Activated T-cell treated with anti-CD3 and anti-CD28 coated beads for 1 hour (primary cell): ENCODE measurements at places on chromosomes 13 and 19.

DNA sequence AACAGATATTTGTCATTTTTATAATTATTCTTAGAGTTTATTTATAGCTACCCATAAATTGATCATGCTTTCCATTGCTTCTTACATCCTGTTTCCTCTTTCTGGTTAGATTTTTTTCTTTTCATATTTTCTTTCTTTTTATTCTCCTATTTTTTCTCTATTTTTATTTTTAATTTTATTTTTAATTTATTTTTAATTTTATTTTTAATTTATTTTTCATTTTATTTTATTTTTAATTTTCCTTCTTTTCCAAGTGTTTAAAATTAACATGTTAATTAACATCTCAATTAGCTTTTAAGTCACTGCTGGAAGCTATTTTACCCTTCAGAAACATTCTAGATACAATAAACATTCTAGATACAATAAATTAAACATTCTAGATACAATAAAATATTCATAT, 269.6 kb downstream of the B3GLCT start:
- no peak for DNase-seq

DNA sequence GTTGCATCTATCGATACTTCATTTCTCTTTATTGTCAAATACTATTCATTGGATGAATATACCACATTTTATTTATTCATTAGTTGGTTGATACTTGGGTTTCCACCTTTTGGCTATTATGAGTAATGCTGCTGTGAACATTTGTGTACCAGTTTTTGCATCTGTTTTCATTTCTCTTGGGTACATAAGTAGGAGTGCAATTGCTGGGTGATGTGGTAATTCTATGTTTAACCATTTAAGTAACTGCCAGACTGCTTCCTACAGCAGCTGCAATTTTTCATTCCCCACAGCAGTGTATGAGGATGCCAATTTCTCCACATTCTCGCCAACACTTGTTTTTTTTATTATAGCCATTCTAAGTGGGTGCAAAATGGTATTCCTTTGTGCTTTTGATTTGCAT, 2.6 kb downstream of the KCNJ14 start:
- DNase-seq = no peak

- DNase-seq = no peak
These were observed 14.2 kb downstream of the ZNF473 start for GRCh38 chr19:50039968-50040367.

GRCh38 chr19:10502524-10503001, 593 bp downstream of the KEAP1 start:
- peak; percentile 83 for DNase-seq

- DNase-seq = no peak
These were observed 117.4 kb downstream of the TRPC4 start for GRCh38 chr13:37752146-37752545.

GRCh38 chr19:34118879-34119748, 53.2 kb upstream of the LSM14A start:
- DNase-seq = no peak

DNA sequence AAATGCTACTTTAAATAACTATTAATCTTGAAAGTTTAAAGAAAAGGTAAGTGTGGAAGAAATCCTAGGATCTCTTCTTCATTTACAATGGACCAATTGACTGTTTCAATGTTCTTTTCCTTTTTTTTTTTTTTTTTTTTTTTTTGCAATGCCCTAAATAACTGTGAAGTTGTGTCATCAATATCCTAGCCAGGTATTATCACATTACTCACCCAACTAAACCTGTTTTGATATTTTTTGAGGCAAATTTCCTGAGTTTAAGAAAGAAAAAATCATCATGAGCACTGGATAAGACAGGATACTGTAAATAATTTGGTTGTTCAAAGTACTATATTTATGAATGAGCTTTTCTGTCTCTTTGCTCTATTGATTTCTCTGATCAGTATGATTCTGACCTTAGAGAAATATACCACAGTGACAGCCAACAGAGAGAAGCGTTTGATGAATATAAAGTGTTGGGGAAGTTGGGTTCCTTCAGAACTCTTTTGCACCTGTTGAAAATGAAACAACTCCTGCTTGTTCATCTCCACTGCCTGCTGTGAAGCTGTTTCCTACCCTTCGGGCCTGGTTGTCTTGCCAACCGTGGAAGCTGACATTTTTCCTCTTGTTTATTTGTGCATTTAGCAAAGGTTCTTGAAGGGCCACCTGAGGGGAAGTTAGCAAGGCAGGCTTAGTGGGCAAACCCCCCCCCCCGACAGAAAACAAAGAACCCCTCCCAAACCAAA, 1220.5 kb upstream of the SLC10A2 start:
- no peak for DNase-seq

DNA sequence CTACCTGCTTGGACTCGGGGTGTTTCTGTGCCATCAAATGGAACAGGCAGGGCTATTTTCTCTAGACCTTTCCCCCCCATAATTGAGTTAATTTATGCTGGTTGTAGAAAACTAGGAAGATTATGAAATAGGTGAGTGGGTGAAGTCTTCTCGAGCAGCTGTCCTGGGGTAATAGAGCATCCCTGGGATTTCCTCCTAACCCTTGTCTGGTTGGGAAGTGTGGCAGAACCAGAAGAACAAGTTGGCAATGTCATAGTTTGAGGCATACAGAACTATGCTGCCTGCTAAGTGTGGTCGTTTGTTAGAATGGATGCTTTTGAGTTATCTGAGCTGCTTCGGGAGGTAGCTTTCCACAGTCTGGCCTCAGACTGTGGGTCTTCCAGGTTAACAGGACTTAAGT, 3.7 kb downstream of the GATAD2A start:
- no peak for DNase-seq

DNA sequence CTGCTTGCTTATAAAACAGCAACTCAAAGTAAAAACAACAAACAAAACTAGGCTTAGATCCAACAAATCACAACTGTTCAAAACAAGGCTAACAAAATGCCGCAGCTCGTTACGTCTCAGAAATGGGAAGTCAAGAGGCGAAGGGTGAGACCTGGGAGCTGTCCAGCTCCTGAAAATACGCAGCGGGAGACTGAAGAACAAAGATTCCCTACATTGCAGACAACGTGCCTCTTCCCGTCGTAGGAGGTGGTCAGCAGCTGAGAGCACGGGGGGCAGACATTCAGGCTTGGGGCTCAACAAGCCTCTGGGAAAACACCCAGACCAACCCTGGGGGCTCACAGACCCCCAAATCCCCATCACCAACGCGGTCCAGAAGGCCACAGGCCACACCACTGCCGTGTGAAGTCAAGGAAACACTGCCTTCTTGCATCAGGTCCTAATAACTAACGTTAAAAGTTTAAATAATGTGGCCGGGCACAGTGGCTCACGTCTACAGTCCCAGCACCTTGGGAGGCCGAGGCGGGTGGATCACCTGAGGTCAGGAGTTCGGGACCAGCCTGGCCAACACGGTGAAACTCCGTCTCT, 13.5 kb downstream of the PLPP2 start:
- no peak for DNase-seq

DNA sequence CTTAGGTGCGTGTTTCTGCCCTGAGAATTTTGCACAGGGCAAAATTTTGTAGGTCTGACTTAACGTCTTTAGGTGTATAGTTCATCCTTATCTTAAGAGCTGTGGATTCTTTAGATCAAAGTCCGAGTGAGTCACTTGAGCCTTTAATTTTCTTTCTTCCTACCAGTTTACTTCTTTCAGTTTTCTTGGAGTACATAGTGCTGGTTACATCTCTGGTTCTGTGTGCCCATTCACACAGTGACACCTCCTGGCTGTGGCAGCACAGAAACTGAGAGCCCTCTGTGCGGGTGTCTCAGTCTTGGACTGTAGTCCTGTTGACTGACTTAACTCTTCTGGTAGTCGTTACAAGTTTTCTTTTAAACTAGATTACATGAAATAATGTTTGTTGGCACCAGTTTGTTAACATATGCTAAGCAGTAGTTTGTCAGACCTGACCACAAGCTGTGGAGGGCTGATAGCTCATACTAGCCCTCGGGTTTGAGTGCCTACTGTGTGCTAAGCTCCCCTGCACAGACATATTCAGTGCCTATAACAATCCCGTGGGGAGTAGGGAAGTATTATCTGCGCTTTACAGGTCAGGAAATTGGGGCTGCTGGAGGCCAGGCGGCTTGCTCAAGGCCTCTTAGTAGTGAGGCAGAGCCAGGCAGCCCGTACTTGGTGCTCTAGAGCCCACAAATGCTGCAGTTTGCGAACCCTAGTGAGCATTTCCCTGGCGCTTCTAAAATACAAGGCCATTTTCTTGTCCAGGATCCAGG, 1.6 kb downstream of the GATAD2A start:
- peak; percentile 40 for DNase-seq

DNA sequence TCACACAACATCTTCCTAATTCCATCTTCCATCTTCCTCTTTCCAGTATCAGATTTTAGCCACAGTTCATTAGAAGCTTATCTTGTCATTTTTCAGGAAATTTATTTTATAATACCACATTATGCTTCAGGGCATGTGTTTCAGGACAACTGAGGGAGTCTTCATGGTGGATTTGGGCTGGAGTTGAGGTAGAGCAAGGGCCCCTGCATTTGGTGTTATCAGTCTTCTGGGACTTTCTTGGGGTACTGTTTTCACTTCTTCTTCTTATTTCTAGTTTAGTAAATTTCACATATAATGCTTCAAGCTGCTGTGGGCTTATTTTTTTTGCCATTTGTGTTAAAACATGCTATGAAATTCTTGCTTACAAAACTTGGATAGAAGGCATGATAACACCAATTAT, 188.7 kb downstream of the LHFPL6 start:
- no peak for DNase-seq

DNA sequence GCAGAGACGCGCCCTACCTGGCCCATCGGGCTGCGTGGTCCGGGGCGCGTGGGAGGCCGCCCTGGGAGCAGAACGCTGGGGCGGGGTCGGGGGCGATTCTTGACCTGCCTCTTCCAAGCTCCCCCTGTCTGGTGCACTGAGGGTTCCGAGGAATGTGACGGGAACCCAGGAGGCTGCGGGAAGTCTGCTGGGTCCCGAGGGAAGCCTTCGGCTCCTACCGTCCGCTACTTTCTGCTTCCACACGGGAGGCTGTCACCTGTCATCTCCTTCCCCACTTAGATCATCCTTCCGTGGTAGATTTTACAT, 781 bp upstream of the SPRYD7 start:
- no peak for DNase-seq

GRCh38 chr19:3183721-3184641, 1.7 kb upstream of the NCLN start:
- DNase-seq = no peak

DNA sequence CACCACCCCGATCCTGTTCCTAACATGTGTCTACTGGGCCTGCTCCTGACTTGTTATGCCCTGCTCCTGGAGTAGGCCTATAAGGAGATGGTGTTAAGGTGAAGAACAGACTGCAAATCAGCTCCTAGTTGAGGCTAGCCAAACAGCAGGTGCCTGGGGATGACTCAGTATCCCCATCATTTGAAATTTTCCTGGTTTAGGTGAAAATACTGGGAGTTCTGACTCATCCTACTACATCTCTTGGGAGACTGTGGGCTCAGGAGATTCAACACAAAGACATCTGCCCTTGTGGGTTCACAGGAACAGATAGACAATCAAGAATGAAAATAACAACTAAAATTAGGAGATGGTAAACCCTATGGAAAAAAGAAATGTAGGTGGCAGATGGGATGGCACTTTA, 41.2 kb downstream of the BRD4 start:
- DNase-seq = no peak

- no peak for DNase-seq
These were observed 913.2 kb downstream of the DIAPH3 start for GRCh38 chr13:59250336-59251189.

GRCh38 chr19:20926796-20927195, 3.7 kb downstream of the ZNF85 start:
- no peak for DNase-seq

GRCh38 chr19:29714371-29714952, 599 bp downstream of the C19orf12 start:
- peak; percentile 38 for DNase-seq

- DNase-seq = no peak
These were observed 1170.0 kb upstream of the MIR17HG start for GRCh38 chr13:90177512-90177911.

DNA sequence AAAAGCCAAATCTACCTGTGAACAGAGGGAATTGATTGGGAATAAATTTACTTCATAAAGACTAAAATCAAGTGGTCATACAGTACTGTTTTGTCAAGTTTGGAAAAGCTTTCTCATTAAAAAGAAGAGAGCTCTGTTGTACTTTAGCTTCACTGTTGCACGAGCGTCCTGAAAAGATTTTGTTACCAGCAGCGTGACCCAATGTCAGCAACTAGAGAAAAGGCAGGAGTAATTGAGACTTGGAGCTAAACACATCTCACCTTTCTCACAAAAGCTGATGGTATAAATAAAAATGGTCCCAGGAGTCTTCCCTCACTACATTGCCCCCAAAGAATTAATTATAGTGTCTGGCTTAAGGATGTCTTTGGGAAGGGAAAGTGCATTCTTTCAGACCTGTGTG, 613.7 kb downstream of the OLFM4 start:
- no peak for DNase-seq

DNA sequence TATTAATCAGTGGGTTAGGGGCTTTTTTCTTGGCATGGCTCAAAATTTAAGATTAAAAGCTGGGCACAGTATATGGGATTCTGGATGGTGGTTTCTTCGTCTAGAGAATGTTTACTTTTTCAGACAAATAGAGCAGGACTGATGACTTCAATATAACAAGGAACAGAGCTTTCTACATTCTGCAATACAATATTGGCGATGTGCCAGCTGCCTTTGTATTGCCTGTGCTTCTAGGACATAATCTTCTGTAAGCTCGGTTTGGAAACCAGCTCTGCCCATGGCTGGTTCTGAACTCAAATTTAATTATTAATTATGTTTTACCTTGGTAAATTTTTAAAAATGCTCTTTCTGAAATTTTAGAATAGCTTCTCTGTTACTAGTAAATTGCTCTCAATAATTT, 139.1 kb upstream of the TRPC4 start:
- no peak for DNase-seq

GRCh38 chr13:70668983-70669382, 560.7 kb upstream of the KLHL1 start:
- no peak for DNase-seq

DNA sequence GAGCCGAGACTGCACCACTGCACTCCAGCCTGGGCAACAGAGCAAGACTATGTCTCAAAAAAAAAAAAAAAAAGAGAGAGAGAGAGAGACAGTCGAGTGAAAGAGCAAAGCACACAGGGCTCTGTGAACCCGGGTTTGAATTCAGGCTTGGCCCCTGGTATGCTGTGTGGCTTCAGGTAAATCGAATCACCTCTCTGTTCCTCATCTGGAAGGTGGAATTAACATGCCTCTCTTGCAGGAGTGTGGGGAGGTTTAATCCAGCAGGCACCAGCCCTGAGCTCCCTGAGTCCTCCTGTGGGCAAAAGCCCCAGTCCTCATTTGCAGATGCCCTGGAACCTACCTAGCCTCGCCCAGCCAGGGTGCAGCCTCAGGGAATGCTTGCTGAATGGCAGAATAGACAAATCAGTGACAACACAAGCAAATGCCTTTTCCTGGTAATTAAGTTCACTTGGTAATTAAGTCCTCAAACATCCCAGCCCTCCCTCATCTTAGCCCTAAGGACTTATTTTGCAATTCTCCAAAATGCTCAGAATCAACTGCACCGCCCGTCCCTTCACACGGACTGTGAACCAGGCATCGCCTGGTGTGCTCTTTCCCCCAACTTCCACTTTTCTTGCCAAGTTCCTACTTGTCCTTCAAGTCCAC, 4.6 kb upstream of the ZNRF4 start:
- no peak for DNase-seq

GRCh38 chr19:18610556-18611326, 1.9 kb upstream of the TMEM59L start:
- no peak for DNase-seq
